ENCODE measurements at places on chromosomes 16 and 17.

- no peak for DNase-seq
These were observed 11.6 kb downstream of the GSG1L2 start for GRCh38 chr17:9810100-9810949.

- DNase-seq, result no peak
These were observed 16.7 kb downstream of the SLC26A11 start for GRCh38 chr17:80236911-80237310.

DNA sequence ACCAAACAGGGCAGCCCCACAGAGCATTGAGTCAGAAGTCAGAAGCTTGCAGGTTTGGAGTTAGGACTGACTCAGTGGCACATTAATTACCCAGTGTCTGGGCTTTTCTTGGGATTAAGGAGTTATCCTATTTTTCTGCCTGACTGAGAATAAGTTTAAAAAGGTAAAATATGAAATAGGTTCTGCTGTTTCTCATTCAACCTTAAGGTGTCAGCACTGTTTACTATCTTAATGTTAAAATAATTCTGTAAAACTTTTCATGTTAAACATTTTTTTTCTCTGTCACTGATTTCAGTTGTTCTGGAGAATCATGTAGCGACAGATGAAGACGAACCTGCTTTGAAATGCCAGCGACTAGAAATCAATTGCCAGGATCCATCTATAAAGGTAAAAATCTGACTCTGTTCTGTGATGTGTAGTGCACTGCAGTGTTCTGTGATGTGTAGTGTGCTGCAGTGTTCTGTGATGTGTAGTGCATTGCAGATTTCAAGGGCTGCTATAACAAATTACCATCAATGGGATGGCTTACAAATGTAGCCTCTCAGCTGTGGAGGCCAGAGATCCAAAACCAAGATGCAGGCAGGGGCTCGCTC, 128.0 kb downstream of the LAT start:
- no peak for DNase-seq

GRCh38 chr17:74202938-74203337, 540 bp upstream of the RPL38 start:
- DNase-seq, result no peak

- no peak for DNase-seq
These were observed 1494.7 kb upstream of the CDH8 start for GRCh38 chr16:63530974-63531373.

- no peak for DNase-seq
These were observed 324.6 kb downstream of the C16orf95 start for GRCh38 chr16:86992587-86992986.

DNA sequence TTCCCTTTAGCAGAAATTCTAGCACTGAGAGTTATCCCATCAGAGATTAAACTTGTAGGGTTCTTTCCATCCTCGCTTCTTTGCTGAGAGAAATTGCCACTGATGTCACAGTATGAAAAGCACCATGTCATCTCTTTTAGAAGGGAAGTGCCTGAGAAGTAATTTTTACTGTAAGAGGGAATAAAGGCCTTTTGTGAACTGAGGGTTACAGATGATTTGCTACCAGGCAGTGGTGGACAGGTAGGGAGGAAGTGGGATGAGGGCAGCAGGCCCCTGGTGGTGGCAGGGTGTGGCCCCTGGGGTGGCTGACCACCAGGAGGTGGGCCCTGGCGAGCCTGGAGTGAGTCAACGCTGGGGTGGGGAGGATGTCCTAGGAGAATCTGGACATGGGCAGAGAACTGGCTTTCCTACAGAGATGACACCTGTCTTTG, 6.4 kb upstream of the MILR1 start:
- no peak for DNase-seq

DNA sequence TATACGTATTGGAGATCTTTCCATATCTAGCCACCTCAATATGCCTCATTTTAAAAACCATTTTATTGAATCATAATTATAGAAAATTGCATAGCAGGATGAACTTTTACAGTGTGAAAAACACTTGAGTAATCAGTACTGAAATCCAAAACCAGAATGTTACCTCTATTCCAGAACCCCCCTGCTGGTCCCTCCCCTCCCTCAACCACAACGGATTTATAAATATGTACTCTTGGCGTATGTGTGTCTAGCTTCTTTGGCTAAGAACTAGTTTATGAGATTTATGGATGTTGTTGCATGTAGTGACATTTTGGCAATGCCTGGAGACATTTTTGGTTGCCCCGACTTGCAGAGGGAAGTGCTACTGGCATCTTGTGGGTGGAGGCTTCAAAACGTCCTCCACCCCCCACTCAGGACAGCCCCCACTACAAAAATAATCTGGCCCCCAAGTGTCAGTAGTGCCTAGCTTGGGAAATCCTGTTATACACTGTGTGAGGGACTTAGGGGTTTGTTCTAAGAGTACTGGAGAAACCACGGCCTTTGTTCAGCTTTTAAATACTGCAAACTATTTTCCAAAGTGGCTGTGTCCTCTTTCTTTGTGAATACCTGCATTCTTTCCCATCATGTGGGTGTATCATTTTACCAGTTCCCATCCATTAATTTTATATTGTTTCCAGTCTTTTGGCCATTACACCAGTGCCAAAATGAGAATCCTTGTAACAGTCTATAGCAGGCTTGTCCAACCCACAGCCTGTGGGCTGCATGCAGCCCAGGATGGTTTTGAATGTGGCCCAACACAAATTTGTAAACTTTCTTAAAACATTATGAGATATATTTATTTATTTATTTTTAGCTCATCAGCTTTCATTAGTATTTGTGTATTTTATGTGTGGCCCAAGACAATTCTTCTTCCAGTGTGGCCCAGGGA, 23.7 kb downstream of the ITPRIPL2 start:
- DNase-seq, result no peak

DNA sequence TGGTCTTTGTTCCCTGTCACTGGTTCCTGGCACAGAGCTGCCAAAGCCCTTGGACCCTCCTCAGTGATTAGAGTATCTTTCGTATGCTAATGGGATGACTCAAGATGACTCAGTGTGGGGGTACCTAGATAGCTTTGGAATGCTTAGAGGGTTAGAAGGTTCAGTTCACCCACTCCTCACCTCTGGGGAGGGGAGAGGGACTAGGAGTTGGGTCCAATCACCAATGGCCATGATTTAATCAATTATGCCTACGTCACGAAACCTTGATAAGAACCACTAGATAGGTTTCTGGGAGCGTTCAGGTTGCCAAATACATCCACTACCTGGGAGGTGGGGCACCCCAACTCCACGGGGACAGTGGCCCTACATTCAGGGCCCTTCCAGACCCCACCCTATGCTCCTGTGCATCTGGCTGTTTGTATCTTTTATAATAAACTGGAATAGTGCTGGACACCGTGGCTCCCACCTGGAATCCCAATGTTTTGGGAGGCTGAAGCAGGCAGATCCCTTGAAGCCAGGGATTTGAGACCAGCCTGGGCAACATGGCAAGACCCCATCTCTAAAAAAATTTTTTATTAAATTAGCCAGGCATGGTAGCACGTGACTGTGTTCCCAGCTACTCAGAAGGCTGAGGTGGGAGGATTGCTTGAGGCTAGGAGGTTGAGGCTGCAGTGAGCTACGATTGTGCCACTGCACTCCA, 29.2 kb upstream of the LITAF start:
- DNase-seq, result no peak

DNA sequence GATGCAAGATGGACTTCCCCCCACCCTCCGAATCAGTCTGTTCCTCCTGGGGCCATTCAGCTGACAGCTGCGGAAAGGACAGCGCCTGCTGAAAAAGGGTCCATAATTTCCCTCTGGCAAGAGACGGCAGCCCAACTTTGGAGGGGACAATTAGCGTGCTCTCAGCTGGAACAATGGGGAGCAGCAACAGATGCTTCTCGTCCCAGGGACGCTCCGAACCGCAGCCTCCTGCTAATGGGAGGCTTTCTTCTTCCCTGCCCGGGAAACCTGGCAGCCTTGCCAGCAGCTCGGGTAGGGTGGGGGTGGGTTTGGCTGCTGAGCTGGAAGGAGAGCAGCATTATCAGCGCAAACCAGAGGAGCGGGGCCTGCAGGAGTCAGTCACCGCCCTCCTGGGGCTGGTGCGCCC, 500.0 kb upstream of the SALL1 start:
- no peak for DNase-seq

DNA sequence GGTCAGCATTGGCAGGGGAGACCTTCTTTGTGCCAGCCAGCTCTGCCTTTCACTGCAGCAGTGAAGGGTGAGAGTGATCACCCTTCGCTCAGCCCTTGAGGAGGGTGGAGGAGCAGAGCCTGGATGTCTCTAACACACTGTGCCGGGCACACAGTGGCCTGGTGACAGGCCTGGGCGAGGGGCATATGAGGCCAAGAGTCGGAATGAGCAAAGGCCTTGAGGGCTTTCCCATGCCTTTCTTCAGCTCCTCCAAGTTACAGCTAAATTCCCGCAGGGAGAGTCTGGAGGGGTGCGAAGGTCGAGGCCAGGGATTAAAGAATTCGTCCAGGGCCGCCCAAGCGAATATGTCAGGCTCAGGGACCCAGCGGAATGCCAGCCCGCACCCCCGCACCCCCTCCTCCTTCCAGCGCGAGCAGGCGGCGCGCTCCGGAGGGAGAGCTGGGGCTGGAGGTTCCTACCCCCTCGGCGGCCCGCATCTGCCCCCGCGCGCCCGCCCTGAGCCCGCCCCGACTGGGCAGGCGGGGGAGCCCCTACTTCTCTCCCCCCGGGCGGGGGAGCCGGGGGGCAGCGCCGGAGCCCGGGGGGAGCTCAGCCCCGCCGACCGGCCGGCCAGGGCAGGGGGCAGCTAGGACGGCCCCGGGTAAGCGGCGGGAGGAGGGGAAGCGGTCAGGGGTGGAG, at the start of gene RASL10B:
Gene RASL10B, plus strand, starts transcription at position 401 of the 678 bp plus-strand sequence. CDS start 3,546 bp downstream, outside the sequence.
- no peak for DNase-seq

DNA sequence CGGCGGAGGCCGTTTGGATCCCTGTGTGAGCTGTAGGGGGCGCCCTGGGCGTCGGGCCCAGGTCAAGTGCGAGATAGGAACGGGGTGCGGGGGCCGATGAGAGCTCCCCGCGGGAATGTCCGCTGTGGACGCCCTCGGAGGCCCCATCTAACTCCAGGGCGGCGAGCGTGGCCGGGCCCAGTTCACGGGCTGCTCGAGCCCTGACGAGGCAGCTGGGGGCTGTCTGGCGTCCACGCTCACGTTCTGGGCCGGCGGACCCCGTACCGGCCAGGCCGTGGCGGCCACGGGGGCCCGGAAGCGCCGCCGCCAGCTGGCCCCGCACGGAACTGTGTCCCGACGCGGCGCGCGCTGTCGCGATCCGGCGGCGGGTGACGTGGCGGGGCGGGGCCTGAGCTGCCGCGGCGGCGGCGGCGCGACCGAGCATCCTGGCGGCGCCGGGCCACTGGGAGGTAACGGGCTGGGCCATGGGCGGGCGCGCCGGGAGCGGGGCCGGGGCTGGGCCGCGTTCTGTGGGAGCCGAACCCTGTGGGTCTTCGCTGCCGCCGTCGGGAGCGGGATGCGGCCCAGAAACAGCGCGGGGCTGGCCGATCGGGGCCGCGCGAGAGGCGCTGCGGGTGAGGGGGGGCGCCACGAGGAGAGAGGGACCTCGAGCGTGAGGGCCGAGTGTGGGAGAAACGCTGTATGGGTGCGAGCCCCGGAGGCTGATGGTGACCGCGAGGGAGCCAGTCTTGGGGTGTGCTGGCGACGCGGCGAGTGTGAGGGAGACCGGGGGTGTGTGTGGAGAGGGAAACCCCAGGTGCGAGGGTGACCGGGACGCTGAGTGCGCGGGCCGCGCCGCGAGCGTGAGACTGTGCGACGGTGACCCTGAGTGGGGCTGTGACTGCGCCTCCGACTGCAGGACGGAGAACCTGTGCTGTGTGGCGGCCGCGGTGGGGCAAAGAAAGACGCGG, at the start of gene SLC7A6:
Gene SLC7A6, plus strand, starts transcription at position 399 of the 950 bp plus-strand sequence. CDS start 10,201 bp downstream, outside the sequence.
- peak; percentile 52 for DNase-seq

DNA sequence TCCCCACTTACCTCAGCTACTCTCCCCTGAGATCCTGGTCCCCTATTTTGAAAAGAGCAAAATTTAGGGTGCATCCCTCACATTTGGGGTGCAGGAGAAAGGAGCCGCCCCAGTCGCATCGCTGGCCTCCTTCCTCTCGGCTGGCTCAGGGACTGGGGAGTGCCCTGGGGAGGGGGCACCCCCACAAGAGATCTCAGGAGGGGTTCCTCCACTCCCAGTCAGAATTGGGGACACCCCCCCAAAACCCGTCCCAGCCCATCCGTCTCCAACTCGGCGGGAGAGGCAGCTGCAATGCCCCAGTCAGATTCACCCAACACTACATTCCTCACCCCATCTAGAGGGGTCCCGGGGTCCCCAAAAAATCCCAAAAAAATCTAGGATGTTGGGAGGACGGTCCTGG, 3.5 kb upstream of the BCL6B start:
- DNase-seq, result no peak

- no peak for DNase-seq
These were observed 23.2 kb upstream of the NACA2 start for GRCh38 chr17:61614219-61614618.

GRCh38 chr17:19338031-19338990, 24.2 kb downstream of the B9D1 start:
- no peak for DNase-seq

DNA sequence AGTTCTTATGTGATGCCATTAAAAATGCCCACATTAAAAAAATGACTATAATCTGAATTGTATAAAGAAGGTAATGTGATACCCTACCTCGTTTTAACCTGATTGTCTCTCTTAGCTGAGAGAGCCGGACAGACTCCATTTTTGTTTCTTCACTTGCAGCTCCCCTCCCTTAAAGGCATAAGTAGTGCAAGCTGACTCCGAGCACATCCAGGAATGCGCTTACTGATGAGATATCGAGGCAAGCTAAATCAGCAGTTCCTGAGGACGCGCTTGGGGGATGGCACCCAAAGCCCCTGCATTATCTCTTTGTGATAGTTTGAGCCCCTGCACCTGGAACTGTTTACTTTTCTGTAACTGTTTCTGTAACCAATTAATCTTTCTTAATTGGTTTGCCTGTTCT, 6.3 kb downstream of the KRT24 start:
- DNase-seq, result no peak

DNA sequence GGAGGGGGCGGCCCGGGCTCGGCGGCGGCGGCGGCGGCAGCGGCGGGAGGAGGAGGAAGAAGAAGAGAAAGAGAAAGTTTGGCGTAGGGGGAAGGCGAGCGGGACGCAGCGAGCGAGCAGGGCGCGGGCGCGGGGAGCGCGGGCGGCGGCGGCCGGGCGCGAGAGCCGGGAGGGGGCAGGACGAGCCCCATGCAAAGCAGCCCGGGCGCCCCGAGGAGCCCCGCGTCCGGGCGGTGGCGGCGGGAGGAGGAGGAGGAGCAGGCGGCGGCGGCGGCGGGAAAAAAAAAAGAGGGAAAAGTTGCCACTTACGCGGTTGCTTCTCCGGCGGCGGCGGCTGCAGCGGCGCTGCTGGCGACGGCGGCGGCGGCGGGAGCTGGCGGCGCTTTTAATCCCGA, 10.3 kb upstream of the ZFHX3 start:
- DNase-seq, result peak; percentile 2

GRCh38 chr16:12097523-12098428, 121.2 kb downstream of the SNX29 start:
- DNase-seq, result no peak

GRCh38 chr16:65094009-65094408, 27.9 kb downstream of the CDH11 start:
- DNase-seq, result no peak
